ENCODE measurements at places on chromosomes 6 and 20.

DNA sequence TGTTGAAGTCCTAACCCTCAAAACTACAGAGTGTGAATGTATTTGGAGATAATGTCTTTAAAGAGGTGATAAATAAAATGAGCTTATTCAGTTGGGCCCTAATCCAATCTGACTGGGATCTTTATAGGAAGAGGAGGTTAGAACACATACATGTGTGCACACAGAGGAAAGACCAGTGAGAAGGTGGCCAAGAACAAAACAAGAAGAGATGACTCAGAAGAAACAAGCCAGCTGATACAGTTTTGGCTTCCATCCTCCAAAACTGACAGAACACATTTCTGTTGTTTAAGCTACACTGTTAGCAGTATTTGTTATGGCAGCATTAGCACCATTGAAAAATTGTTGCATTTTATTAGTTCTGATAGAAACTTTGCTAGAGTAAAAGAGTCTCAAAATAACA lies 609.3 kb upstream of the IMPG1 start:
- DNase-seq, result no peak

- no peak for DNase-seq
Measured at GRCh38 chr6:5752391-5752680, 254.4 kb downstream of the NRN1 start.

DNA sequence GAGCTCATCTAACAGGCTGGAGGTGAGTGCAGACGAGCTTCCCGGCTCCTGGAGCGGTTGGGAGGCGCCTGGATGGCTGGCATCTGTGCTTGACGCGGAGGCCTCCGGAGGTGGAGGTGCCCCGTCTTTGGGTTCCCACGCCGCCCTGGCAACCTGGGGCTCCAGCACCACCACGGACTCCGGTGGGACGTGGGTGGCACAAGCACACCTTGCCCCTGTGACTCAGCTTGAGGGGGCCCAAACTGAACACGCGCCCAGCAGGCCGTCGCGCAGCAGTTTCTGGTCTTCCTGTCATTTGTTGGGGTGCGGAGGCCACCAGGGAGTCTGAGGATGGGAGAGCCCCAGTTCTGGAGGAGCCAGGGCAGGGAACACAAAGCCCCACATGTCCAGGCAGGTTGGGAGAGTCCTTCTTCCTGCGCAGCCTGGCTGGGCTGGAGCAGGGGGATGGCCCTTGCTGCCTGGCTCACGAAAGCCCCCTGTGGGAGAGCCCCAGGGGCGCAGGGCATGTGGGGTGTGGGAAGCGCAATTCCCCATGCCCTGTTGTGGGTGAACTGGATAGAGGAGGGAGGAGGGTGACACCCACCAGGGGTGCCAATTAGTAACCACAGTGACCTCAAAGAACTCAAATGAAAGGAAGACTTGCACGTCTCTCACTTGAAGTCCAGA lies 1378.6 kb upstream of the DEFB115 start:
- DNase-seq, result no peak

DNA sequence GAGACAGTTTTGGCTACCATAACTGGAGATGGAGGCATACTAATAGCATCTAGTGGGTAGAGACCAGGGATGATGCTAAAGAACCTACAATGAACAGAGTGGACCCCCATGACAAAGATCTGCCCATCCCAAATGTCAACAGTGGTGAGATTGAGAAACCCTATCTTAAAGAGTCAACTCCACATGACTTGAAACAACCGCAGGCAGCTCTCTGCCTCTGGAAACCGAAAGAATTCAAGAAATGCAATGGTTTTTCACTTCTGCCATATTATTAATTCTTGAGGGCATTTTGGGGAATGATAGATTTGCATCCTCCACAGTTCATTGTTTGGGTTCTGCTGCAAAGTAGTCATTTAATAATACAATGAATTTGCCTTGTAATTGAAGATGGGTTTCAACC lies 463.4 kb downstream of the MAFB start:
- DNase-seq, result no peak

DNA sequence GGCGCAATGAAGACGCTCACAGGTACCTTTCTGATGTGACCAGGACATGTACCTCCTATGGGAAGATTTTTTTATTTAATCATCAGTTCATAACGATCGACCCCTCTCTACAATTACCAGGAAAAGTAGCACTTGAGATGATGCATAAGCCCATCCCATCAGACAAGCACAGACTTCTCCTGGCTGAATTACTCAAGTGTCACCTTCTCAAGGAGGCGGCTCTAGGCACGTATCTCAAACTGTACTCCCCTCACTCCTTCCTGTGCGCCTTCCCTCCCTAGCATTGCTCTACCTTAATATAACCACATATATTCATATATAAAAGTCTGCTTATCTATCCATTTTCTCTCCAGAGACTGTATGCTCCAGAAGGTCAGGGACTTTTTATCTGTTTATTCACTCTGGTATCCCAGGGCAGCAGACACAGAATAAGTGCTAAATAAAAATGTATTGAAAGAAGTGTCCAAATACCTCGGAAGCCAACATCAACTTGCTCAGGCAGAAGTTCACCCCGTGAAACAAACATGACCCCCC lies 71.5 kb downstream of the CNKSR3 start:
- peak; percentile 13 for DNase-seq

- no peak for DNase-seq
Measured at GRCh38 chr6:15802466-15802865, 139.6 kb upstream of the DTNBP1 start.

- no peak for DNase-seq
Measured at GRCh38 chr6:32204268-32204715, 11.8 kb upstream of the GPSM3 start.

DNA sequence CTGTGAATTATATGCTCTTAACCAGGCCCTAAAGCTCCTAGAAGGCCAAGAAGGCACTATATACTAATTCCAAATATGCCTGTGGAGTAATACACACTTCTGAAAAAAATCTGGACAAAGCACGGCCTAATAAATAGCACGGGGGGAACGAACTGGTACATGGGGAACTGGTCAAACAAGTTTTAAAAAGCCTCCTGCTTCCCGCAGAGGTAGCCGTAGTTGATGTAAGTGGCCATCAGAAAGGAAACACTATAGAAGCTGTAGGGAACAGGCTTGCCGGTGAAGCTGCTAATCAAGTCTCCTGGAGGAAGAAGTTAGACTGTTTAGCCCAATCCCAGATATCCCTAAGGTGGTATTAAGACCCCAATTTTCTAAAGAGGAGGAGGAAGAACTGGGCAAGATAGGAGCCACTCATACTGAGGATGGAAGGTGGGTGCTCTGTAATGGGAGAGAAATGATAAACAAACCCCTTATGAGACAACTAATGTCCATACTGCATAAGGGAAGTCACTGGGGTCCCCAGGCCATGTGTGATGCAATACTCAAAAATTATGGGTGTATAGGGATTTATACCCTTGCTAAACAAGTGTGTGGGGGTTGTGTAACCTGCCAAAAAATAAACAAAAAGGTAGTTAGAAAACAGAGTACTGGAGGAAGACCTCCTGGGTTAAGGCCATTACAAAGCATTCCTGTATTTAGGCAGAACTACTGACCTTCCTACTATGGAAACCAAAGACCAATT lies 27.1 kb upstream of the ZNF318 start:
- no peak for DNase-seq

DNA sequence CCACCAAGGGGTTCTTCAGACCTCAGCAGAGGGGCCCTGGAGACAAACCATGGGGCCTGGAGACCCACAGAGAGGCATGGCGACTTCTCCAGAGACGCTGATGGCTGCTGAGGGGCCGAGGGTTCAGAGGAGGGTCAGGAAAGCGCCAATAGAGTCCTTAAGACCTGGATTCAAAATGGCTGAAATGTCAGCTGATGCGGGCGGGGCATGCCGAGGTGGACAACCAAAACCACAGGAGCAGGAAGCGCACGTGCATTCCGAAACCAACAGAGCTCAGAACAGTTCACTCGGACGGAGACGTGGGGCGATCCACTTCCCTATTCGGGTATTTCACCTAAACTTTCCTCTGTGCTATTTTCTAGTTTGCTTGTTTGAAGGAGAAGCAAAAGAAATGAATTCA lies 99.9 kb upstream of the RIN2 start:
- no peak for DNase-seq

GRCh38 chr6:36863670-36864540 lies 10.7 kb downstream of the PPIL1 start:
- no peak for DNase-seq

- no peak for DNase-seq
Measured at GRCh38 chr6:148463671-148464070, 121.0 kb downstream of the SASH1 start.

DNA sequence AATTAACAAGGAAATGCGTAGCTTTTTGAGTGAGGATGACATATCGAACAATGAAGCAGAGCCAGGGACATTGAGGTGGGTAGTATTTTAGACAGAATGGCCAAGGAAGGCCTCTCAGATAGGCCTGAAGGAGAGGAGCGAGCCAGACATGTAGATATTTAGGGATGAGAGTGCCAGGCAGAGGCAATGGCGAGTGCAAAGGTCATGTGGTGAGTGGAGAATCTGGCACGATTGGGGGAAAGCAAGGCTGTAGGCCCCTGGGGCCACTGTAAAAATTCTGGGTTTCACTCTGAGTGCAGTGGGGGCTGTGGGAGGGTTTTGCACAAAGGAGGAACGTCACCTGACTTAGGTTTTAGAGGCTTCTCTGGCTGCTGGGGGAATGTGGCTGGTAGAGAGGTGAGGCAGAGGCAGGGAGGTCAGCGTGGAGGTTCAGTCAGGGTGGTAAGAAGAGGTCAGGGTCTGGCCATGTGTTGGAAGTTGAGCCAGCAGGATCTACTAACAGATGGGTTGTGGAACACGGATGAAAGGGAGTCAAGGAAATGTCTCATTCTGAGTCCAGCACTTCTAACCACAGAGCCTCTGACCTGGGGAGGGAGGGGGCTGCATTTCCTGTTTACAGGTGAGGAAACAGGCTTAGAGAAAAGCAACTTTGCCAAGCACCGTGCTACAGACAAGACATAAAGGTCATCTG lies 11.3 kb downstream of the SIRPA start:
- no peak for DNase-seq

- DNase-seq, result no peak
Measured at GRCh38 chr20:17014217-17014616, 212.6 kb upstream of the PCSK2 start.

DNA sequence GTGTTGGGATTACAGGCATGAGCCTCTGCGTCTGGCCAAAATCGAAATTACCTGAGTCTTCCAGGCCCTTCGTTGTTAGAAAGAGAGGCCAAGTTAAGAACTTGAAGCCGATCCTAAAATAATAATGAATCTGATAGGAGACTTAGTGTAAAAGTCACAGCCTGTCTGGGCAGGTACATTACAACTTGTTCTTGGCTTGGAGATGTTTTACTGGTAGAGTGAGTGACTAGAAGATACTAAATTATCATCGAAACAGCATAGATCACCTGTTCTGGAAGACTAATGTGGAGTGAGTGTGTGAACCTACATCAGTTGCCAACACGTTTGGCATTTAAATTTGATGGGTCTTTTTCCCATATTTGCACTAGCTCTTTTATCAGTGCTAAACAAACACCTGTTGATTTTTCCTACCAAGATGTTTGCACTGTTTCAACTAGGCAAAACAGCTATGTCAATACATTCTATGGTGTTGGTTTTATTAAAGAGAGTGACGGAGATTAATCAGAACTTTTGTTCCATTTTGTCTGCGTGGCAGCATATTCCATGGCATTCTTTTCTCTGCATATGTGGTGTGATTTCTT lies 4.6 kb upstream of the TMEM217 start:
- no peak for DNase-seq

DNA sequence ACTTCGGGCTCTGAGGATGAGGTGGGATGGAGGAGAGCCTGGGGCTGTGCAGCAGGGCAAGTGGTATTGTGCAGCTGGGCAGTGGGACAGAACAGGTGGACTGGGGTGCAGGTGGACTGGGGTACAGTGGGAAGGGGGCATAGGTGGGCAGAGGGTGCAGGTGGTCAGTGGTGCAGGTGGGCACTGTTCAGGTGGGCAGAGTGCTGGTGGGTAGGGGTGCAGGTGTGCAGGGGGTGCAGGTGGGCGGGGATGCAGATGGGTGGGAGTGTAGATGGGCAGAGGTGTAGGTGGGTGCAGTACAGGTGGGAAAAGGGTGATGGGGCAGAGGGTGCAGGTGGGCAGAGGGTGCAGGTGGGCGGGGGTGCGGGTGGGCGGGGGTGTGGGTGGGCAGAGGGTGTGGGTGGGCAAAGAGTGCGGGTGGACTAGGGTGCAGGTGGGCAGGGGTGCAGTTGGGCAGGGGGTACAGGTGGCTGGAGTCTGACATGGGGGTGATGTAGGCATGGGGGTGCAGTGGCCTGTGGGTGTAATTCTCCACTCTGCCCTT lies 20.4 kb downstream of the BHLHE23 start:
- DNase-seq, result no peak

DNA sequence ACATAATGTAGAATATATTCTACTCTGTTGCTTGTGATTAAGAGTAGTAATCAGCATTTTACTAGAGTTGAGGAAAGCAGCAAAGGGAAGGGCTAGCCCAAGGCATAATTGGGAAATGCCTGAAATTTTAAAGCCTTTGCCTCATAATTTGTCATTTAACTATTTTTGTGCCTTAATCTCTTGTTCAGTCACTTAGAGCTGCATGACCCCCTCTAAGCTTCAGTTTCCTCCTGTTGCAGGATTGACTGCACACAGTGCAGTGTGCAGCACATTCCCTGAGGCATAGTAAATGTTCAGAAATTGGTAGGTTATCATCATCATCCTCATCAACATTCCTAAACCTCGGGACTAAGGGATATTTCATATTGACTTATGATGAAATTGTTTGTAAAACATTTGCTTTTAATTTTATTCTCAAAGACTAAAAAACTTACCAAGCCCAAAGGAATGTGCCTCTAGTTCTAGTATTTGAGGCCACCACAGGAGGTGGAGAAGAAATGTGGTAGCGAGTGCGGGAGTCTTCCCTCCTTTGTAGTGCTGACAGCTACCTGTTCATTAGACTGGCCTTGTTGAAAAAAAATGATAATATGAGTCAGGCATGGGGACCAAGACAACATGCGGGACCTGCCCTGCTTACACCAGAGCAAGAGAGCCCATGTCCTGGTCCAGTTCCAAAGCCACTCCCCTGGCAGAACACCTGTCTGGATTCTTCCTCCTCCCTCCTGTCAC lies 14.8 kb upstream of the TENT5A start:
- no peak for DNase-seq

- DNase-seq, result no peak
Measured at GRCh38 chr6:168355716-168356522, 36.3 kb upstream of the DACT2 start.

DNA sequence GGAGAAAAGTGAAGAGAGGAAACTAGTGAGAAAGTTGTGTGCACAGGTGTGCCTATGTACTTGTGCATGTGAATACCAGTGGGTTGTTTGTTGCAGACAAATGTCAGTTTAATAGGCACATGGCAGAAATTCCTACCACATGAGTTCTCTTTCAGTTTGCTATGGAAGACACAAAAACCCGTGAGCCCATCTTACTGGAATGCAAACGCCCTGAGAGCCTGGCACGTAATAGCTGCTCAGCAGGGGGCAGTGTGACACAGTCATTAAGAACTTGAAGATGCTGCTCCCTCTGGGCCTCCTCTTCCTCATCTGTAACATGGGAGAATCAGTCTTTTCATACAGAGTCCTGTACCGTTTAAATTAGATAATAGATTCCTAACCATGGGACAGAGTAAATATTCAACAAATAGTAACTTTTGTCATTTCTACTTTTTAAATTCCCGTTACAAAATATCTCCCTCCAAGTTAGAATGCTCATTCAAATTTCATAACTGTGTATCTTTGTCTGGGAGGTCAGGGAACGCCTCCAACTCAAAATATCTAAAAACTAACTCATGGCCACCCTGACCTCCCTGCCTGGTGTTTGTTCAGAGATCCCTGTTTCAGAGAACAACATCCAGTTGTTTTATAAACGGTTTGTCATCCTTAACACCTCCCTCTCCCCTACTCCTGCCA lies 802.9 kb downstream of the MAFB start:
- peak; percentile 46 for DNase-seq

- DNase-seq, result no peak
Measured at GRCh38 chr20:774016-774659, 5.8 kb upstream of the SLC52A3 start.

- DNase-seq, result no peak
Measured at GRCh38 chr6:149246691-149247384, 70.7 kb upstream of the TAB2 start.
